Colonic mucosa (tissue), 4 donors: ENCODE measurements at places on chromosomes 1 and 21.
A peak's percentile ranks its signal among the peaks of the same experiment; 100 is the strongest.

GRCh38 chr21:41636636-41637630 lies 129.0 kb upstream of the TMPRSS2 start:
- DNase-seq: no peak

GRCh38 chr1:22341791-22342605 lies 109.7 kb upstream of the ZBTB40 start:
- DNase-seq: peak; percentile 32

GRCh38 chr1:236913371-236914037 lies 90.7 kb downstream of the MT1HL1 start:
- DNase-seq: no peak

DNA sequence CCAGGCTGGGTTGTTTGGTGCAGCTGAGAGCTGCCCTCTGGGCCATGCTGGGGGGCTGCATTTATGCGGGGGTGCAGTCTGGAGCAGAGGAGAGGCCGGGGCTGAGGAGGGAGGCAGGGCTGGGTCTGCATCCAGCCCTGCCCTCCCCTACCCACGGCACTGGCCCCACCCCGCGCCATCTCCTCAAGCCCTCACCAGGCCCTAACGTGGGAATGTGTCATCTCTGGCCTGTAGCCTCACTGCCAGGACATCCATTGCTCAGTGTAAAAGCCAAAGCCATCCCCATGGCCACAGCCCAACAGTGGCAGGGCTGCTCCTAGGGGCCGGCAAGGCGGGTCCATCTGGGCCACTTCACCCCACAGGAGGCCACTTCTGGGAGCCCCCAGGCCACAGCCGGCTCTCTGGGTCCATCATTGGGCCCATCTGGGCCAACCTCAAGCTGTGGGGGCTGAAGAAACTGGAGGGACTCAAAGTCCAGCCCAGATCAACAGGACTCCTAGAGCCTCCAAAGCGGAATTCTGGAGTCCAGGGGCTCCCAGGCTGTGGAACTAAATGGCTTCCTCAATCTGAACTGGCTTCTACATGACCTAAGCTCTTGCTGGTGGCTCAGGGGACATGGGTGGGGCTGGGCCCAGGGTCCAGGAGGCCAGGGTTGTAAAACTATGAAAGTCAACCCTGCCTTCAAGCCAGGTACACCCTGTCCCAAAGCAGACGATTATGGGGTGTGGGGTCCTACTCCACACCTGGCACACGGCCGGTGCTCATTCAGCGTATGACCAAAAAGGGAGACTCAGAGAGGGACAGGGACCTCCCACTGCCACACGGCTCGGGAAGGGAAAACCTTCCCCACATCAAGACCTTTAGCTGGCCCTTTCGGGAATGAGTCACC lies 32.6 kb downstream of the RUNX3 start:
- peak; percentile 22 for DNase-seq

DNA sequence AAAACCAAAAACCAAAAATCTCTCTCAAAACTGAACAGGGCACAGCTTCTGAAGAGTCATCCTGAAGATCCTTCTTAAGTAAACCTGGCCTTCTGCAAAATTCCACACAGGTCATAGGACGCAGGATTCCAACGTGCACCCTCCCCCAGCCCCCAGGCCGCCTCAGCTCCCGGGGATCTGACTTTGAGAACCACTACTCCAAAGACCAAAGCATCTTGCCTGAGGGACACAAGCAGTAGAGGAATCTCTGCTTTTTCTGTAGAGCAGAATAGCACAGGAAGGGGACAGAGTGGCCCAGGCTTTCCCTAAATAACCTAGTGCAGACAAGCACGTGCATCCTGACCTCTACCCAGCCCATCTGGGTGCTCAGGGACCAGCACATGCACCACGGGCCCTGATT lies 104.8 kb upstream of the VAMP3 start:
- no peak for DNase-seq
